ENCODE measurements at places on chromosomes 4 and X.

- no peak for DNase-seq
Measured at GRCh38 chr4:61143461-61143860, 56.7 kb upstream of the ADGRL3 start.

DNA sequence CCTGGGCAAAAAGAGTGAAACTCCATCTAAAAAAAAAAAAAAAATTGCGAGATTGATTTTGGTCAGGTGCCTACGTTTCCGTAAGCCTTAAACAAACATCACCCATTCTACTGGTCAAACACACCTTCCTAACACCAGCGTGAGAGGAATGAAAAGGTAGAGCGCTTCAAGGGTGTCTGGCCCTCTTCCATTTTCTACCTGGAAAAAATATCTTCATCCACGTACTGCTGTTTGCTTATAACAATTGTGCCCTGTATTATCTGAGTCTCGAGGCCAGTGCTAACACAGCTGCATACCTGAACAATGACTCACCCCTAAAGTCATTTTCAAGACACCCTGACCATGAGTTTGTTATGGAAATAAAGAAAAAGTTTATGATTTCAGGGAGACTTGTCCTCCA lies 13.9 kb downstream of the TMSB4X start:
- no peak for DNase-seq

- DNase-seq = no peak
Measured at GRCh38 chrX:154655786-154656185, 2.4 kb upstream of the CTAG2 start.

- DNase-seq = no peak
Measured at GRCh38 chr4:173485164-173485563, 44.9 kb downstream of the HAND2 start.

DNA sequence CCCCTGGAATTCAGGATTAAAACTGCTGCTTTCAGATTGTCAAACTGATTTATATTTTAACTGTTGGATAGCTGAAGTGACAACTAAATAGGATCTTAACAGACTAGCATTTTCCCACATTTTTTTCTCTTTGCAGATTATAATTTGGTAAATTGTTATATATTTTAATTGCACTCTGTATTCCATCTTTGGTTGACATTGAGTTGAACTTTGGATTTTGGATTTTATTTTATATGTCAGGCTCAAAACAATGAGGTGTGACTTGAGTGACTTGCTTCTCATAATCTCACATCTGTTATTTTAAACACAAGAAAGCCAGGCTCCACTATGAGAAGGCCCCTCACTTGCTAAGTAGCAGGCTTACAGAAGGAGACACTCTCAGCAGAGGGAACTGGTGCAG lies 38.1 kb downstream of the NAA11 start:
- no peak for DNase-seq

- DNase-seq = no peak
Measured at GRCh38 chrX:53580742-53581504, 105.6 kb downstream of the HUWE1 start.

GRCh38 chrX:41406201-41406600 lies 40.9 kb upstream of the NYX start:
- no peak for DNase-seq

GRCh38 chr4:137065311-137065710 lies 467.0 kb downstream of the PCDH18 start:
- DNase-seq = no peak

- DNase-seq = no peak
Measured at GRCh38 chr4:792626-793092, 33.3 kb downstream of the CPLX1 start.

GRCh38 chr4:179631321-179631720 lies 2189.1 kb upstream of the AGA start:
- no peak for DNase-seq

- no peak for DNase-seq
Measured at GRCh38 chr4:173005912-173006633, 162.5 kb upstream of the GALNT7 start.

- no peak for DNase-seq
Measured at GRCh38 chr4:77740480-77740879, 78.7 kb downstream of the CNOT6L start.

- DNase-seq = no peak
Measured at GRCh38 chr4:162017863-162018262, 145.9 kb downstream of the FSTL5 start.

DNA sequence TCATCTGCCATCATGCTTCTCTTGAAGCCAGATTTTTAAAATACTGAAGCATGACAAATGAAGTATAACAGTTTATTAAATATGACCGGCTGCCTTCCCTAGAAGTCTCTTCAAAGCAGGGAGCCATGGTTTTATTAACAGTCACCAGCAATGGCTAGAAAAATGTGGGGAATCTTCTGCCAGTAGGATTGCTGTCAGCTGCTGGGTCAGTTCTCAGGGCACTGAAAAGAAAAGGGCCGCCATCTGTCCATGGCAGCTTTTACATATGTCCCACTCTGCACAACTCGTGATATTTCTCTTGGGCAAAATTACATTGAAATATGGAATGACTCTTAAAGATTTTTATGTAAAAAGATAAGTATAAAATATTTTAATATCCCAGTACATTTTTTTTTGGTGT lies 2.8 kb downstream of the CCNG2 start:
- no peak for DNase-seq

DNA sequence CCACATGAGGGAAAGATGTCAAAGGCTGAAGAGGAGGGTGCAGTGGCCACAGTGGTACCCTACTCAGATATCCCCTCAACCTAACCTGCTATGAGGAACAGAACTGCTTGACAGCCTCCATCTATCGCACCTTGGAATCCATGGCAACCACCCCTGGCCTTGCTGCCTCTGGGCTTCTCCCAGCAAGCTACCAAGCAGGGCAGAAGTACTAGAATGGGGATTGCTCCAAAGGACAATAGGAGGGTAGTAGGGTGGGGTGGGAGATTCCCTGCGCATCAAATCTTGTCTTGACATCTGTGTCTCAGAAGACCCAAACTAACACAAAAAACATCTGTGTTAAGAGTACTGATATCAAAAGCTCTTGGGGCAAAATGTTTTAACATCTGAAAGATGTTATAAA lies 118.2 kb downstream of the FBXW7 start:
- DNase-seq = no peak

All from Peyer's patch (tissue), 4 donors.